ENCODE measurements at places on chromosomes 12 and 14.

DNA sequence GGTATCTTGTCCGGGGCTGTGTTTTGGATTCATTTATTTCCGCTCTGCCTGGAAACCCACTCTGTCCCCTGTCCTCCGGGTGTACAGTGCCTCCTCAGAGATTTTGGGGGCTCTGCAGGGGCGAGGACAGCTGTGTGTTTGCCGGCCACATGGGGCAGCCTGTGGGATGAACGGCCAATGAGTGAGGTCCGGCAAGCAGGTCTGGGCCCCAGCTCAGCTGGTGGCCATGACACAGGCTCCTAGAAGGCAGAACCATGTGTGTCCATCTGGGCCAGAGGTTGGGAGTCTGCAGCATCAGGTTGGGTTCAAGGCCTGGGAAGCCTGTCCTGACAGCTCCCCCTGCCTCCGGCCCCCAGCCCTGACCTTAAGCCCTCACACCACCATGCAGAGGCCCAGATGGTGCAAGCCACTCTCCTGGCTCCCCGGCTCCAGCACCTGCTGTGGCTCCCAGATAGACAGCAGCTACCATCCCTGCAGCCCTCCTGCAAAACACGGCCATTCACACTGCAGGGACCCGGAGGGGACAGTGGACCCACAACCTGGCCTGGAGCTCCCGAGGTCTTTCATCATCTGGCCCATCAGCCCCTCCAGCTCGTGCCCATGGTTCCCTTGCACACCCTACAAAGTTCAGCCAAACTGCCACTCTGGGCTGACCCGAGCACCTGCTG is 220.1 kb upstream of the C14orf180 start:
- DNase-seq, result no peak

GRCh38 chr12:110995016-110995415 is 74.6 kb upstream of the MYL2 start:
- no peak for DNase-seq

DNA sequence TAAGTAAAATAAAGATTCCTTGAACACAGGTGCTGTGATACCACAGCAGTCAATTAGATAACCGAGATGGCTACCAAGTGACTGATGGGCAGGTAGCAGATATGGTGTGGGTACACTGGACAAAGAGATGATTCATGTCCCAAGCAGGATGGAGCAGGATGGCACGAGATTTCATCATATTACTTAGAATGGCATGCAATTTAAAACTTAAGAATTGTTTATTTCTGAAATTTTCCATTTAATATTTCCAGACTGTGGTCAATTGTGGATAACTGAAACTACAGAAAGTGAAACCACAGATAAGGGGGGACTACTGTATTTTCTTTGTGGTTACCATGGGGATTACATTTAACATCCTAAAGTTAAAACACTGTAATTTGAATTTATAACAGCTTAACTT is 7.5 kb upstream of the ZFP36L1 start:
- no peak for DNase-seq

- no peak for DNase-seq
These were observed 14.9 kb upstream of the NFKBIA start for GRCh38 chr14:35419429-35419841.

GRCh38 chr12:64218597-64218996 is 3.5 kb downstream of the KICS2 start:
- no peak for DNase-seq

GRCh38 chr14:99225436-99226203 is 46.4 kb downstream of the BCL11B start:
- DNase-seq, result no peak

DNA sequence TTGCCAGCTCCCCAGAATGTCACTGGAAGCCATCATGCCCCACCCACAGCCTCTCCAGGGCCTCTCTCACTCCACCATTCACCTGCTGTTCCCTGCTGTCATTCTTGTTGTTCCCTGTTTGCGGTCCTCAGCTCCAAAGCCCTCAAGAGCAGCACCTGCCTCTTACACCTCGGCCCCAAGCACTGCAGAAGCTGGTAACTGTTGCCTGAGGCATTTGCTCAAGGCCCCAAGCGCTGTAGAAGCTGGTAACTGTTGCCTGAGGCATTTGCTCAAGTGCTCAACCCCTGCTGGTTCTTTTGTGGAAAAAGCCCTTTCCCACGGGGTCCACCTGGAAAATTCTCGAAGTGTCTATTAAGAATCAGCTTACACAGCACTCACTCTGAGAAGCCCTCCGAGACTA is 78.0 kb downstream of the ARL6IP4 start:
- DNase-seq, result no peak

DNA sequence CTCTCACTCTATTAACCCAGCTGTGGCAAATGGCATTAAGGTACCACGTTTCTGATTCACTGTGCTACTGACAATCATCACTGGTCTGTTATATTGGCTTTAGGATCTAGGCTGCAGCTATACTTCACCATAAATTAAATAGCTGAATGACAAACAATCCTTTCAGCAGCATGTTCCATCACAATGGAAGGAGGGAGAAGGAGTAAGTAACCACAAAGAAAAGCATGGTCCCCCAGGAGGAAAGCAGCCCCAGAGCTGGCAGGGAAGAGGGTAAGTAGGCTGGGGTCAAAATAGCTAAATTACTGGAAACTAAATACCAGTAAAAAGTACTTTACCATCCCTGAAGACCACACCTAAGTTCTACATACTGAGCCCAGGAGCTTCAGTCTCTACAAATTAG is 2.8 kb downstream of the ARMH4 start:
- no peak for DNase-seq

- DNase-seq, result peak; percentile 84
These were observed at the start of gene TWF1 for GRCh38 chr12:43805860-43806736. TWF1 (minus strand) TSS chr12:43806317; CDS start chr12:43806245, 72 bp downstream.

- no peak for DNase-seq
These were observed 126.0 kb downstream of the CHST11 start for GRCh38 chr12:104582739-104583138.

- DNase-seq, result no peak
These were observed 1749.6 kb upstream of the FLRT2 start for GRCh38 chr14:83780321-83780720.

- DNase-seq, result no peak
These were observed 1.3 kb upstream of the PTGDR start for GRCh38 chr14:52266179-52266578.

DNA sequence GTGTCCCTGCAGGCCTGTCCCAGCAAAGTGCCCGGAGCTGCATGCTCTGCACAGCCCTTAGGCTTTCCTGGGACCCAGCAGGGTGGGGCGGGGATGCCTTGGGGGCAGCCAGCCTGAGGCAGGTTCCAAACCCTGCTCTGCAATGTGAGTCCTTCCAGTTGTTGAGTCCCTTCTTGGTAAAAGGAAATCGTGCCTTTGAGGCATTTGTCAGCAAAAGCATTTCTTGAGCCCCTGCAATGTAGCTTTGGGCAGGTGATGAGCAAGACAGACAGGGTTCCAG is 38.1 kb upstream of the TRAF3 start:
- DNase-seq, result no peak

DNA sequence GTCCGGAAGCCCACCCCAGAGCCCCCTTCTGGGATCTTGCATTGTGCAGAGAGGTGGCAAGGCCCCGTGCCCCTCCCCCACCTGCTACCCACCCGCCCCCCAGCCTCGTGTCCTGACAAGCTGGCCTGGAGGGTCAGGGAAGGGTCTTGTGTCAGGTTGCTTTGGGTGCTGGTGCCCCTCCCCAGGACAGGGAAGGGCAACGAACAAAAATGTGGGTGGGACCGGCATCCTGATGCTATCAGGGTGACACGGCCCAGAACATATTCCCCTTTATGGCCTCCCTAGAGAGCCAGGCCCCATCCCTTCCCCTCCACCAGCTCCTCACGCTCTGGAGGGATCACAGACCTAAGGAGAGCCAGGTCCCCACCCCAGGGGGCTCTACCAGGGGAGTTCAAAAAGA is 38.7 kb upstream of the TMEM179 start:
- DNase-seq, result no peak

DNA sequence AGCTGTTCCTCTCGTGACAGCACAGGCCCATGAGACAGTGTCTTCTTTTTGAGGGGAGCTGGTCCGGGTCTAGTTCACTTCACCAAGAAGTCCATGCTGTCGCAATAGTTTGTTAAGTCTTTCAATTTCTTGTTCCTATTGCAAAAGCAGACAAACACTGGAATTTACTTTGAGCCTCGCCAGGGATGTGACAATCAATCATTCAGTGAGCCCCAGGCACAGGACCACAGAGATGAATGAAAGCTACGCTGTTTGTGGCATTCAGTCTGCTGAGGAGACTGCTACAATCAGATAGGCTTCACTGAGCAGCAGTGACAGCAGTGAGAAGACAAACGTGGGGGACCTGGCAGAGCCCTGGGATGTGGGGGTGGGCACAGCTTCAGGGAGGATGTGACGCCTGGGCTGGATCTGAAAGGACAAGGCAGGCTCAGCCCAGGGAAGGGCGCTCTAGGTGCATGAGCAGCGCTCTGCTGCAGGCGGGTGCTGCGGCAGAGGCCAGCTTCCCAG is 35.5 kb downstream of the TCTN1 start:
- DNase-seq, result no peak

DNA sequence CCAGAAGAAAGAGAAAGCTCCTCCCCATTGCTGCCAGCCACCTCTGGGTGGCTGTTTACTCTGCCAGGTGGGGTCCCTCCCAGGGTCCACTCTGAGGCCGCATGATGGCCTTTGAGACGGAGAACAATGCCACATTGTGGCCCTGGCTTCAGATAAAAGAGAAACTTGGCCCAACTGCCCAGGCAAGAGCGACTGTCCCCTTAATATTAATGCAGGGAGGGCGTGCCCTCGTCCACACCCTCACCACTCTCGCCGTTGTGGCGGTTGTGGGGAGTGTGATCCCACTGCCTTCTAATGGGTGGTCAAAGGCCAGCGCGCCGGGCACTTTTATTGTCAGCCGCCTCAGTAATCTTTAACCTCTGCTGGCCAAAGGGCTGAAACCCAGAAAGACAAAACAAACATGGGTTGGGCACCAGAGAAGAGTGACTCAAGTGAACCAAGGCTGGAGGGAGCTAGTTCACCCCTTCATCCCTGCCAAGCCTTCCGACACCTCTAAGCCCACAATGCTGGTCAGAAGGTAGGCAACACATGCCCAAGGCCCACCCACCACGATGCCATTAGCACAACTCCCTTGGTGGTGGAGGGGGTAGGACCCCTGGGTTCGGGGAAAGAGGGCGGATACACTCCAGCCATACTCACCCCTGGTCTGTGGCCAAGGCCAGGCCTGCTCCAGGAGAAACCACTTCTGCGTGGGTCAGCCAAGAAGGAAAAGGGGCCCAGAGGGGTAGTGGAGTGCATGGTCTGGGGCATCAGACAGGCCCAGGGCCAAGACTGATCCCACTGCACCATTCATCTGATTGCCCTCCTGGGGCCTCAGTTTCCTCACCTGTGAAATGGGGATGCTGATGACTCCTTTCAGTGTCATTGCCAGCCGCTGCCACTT is 44.5 kb upstream of the BCL11B start:
- no peak for DNase-seq

DNA sequence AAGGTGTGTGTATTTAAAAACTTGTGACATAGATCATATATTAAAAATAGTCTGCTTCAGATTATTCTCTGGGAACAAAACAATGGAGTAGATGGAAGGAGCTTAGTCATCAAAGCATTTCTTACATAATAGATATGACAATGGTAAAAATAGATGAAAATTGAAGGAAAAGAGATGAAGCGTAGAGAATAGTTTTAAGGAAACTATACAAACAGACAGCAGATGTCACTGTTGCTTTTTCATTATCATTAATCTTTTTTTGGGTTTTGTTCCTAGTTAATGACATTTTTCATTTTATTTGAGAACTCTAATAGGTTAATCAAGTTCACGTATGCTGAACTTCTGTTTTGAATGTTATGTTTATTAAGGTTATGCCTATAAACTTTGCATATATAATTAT is 149.2 kb upstream of the FBXO33 start:
- DNase-seq, result no peak

GRCh38 chr12:26361964-26362363 is 166.6 kb downstream of the SSPN start:
- no peak for DNase-seq

DNA sequence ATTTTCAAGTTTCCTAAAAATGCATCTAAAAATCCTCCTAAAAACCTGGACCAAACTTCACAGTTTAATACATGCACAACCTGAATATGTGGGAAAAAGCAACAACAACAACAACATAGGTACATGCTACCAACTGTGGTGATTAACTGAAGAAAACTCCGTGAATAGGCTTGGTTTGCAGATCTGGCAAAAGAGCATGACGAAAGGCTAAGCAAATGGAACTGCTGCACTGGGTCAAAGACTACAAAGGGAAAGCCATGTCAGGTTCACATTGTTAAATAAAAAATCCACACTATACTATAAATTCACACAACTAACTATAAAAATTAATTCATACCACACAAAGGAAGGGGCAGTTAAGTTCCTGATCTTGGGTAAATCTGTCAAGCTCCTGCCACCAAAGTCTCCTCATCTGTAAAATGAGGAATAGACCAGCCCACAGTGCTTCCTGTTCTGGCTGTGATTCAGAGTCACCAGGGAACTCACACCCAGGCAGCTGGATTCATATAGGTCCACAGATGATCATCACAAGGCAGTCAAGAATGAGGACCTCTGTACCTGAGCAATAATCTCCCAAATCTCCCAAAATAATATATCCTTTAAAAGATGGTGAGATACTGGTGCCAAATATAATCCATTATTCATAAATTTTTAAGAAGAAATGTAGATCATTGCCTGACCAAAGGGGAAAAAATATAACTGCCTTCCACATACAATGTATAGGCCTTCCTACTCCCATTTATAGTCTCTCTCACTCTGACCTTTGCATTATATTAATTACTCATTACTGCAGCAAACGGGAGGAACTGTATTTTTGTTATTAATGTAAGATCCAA is 7.0 kb downstream of the CORO1C start:
- no peak for DNase-seq

GRCh38 chr14:83342590-83342989 is 1808.9 kb upstream of the SEL1L start:
- no peak for DNase-seq

DNA sequence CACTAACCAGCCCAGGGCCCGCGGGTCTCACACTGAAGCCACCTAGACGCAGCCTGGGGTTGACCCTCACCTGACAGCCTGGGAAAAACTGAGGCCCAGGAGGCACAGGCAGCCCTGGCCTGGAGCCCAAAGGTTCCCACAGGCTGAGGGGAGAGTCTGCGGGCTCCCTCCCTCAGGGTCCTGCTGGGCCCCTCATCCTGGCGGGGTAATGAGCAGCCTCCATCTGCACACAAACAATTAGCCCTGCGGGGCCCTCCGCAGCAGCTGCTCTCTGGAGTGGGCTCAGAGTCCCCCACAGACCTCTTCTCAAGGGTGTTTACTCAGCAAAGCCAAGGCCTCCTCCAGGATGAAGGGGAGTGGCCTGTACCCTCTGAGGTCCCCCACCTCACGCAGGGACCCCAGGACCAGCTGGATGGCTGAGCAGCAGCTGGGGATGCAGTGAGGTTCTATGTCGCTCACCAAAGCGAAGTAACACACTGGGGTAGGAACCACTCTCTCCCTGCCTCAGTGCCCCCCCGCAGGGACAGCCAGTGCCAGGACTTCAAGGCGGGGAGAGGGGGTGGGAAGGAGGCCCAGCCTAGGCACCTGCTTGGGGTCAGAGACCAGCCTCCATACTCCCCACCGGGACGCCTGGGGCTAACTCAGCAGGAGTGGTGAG is 7.3 kb downstream of the AKT1 start:
- DNase-seq, result no peak
